Glutamatergic neuron (in vitro differentiated cells): ENCODE measurements at places on chromosomes 11 and 22.

GRCh38 chr11:32262367-32262766 is 171.5 kb downstream of the RCN1 start:
- DNase-seq: no peak

DNA sequence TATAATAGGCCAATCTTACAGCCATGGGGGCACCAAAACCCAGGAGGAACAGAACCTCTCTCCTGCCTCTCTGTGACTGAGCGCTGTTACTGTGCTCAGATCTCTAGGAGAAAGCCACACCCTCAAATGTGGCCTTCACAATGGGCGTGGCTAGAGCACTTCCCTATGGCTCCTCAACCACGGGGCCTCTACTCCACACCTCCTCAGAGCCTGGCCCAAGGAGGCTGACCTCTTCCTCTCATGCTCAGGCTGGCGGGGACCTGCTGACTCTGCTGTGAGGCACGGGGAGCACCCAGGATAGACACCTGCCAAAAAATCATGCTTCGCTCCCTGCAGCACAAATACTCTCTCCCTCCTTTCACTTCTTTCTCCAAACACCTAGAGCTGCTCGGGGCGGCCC is 41.0 kb downstream of the C11orf58 start:
- no peak for DNase-seq

DNA sequence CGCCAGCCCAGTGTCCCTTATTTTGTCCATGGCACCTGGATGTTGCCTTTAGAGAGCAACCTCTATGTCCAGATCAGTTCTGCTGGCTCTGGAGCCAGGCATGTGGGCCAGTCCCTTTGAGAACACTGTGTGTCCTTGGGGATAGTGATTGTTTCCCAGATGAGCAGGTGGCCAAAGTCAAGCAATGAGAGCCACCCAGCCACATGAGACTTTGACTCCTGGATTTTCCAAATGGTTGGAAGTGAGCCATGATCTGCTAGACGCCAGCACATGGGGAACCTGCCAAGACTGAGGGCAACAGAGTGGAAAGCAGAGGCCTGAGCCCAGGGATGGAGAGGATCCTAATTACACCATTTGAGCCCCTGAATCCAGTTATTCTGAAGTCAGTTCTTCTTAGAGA is 479.8 kb downstream of the OPCML start:
- no peak for DNase-seq

- DNase-seq: no peak
Measured at GRCh38 chr11:85845124-85845631, 10.0 kb upstream of the CCDC83 start.

- DNase-seq: peak; percentile 51
Measured at GRCh38 chr11:117179048-117179999, 781 bp downstream of the SIDT2 start.

DNA sequence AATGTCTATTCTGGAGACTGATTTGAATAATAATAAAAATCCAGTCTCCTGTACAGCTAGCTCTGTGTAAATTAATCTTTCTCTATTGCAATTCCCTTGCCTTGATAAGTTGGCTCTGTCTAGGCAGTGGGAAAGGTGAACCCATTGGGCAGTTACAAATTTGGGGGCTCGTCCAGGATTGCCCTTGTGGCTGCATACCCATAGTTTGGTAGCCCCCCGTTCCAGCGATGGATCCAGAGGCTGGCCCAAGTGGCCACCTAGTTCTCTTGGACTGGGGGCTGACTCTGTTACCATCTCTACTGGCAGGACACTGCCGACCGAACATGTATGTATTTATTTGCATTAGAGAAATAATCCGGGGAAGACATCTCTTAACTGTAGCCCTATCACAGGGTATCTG is 326.2 kb upstream of the PDGFD start:
- peak; percentile 16 for DNase-seq

DNA sequence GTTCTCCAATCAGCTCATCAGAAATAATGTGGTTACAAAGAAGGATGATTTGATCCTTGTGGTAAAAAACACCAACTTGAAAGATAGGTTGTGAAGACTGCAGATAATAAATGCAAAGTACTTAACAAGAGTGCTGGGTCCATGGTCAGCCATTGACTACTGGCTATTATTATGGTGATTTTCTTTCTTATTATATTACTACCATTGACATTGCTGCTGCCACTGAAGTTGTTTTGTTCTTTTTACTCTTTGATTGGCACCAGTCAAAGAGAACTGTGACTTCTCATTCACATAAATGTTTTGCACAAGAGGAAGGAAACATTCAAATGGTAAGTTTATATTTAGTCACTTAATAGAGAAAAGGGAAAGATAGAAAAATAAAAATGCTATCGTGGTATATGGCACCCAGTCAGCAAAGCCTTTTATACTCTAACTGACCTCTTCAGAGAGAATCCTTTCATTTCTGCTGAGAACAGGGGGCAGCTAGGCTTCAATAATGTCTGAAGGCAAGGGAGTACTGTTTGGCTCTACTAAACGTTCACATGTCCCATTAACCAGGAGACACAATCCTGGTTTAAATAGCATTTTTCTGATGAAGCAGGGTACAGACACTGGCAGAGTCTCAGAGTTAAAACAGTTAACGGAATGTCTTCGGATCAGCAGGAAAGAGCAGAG is 64.8 kb downstream of the LRRC4C start:
- DNase-seq: no peak

DNA sequence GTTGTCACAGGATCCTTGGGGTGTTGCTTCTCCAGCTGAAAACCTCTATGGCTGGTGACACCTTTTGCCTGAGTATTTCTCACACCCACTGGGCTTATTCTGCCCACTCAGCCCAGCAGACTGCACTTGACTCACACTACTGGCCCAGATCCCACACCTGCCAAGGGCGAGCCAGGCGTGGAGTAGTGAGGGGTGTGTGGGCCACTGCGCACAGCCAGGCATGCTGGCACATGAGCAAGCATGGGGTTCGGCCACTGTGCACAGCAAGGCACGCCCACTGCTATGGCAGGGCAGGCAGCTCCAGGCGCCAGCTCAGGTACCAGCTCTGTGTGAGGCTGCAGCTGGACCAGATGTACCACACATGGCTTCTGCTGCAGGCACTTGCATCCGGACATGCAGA is 116.5 kb upstream of the MTNR1B start:
- DNase-seq: no peak

GRCh38 chr11:12392672-12393071 is 15.3 kb downstream of the PARVA start:
- no peak for DNase-seq

GRCh38 chr22:38309614-38310517 is 7.4 kb downstream of the CSNK1E start:
- no peak for DNase-seq

GRCh38 chr11:93822359-93822758 is 28.1 kb downstream of the VSTM5 start:
- no peak for DNase-seq

DNA sequence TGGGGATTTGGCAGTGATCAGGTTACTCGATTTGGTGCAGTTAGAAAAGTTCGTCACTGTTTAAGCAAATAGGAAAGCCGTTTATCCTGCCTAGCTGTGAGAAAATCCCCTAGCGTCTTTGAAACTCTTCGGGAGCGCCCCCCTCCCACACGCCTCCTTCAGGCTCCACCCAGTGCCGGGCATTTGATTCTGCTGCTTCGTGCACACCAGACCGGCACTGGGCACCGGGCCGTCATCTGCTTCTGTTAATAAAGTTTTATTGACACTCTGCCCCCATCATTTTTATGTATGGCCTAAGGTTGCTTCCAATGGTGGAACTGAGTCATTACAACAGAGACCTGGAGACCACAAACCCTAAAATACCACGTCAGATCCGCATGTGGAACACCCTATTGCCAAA is 50.9 kb downstream of the IGF2 start:
- DNase-seq: no peak

DNA sequence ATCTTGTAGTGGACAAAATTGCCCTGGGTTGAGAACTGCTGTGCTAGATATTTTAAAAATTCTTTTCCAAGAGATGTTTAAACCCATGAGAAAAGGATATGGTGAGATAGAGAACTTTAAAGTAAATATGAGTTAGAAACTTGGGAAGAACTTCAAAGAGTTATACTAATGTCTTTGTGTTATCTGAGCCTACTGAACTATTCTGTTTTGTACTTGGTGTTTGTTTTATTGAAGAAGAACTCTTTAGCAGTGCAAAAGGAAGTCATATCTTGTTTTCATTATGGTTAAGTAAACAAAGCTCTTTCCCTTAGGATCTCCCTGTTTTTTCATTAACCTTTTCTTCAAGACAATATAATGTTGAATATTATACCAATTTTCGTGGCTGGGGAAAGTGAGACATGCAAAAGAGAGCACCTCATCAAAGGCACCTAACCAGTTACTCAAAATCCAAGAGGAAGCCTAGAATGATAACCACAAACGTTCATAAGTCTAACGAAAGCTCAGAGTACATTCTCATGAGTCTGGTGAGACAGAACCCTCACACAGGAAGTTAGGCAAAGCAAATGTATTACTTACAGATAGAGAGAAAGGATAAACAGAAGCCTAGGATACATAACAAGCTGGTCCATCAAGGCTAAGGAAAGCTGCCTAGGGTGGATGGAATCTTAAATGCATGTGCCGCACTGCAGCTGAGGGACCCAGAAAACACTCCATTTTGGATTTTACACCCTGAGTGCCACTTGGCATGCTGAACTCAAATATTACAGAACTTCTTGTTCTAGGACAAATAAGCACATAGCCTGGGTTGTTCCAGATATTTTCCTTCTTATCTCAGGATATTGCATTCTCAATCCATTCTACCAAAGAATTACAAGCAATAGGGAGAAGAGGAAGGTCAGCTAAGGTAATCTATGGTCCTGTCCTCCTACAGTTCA is 112.5 kb upstream of the ANO3 start:
- no peak for DNase-seq

- no peak for DNase-seq
Measured at GRCh38 chr11:104003491-104003890, 32.9 kb upstream of the DDI1 start.

- DNase-seq: peak; percentile 18
Measured at GRCh38 chr11:22466809-22467208, 128.6 kb downstream of the SLC17A6 start.

DNA sequence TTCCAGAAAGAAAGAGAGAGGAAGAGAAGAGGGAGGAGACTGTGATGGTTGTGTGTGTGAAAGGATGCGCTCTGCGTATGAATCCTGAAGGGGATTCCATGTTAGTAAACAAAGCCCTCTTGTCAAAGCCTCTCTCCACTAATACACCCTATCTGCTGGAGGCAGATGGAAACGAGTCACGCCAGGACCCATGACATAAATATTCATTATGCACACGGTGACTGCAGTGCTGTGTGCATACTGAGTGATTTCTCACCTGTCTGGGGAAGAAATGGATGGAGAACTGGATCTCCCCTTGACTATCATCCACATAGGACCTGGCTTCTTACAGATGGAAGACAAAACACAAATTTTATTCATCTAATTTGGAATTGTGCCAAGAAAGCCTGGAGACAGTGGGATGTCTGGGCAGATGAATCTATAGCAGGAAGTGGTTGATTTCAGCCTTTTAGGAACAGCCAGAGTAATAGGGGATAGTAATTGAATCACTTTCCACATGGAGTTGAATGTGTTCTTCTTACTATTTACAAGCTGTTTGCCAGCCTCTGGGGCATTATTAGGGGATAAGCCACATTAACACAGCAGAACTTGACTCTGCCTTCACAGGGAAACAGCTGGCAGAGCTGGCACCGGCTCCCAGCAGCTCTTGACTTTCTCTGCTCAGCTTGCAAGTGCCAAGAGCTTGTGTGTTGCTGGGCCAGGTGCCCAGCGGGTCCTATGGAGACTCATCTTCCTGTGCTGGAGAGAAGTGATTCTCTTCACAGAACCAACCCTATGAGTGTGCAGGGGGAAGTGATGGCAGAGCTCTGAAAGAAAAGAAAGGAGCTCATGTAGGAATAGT is 9.0 kb downstream of the MTNR1B start:
- DNase-seq: no peak

- no peak for DNase-seq
Measured at GRCh38 chr11:47659276-47659675, 16.9 kb upstream of the MTCH2 start.

DNA sequence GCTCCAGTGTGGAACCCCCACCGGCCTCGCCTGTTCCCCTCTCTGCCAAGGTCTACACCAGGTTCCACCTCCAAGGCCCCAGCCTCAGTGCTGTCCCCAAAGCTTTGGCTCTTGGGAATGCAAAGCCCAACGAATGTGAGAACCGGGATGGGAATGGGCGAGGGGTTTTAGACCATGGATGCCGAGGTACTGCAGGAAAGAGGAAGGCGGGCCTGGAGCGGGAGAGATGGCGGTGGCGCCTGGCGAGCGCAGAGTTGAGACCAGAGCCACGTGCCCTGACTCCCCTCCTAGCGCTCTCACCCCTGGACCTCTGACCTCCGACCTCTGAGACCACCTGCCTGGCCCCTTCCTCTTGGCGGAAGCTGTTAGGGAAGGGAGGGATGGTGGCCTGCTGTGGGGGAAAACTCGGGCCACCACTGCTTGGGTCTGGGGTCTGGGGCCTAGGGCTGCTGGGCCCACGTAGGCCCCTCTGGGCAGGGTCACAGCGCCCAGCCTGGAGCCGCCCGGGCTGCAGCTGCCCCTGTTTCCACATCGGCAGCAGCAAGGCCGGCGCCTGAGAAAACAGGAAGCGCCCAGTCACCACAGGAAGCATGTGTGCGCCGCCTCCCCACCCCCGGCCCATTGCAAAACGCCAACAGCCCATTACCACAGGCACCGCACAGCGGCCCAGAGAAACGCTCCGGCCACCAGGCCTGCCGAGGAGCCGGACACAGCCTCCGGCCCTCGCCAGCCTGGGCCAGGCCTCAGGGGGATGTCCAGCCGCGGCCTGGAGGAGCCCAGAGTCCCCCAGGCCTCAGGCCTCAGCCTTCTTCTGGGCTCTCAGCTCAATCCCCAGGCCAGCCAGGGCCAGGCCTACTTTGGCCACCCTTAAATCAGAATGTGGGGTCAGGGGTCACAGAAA is 13.8 kb upstream of the SLC39A13 start:
- no peak for DNase-seq

DNA sequence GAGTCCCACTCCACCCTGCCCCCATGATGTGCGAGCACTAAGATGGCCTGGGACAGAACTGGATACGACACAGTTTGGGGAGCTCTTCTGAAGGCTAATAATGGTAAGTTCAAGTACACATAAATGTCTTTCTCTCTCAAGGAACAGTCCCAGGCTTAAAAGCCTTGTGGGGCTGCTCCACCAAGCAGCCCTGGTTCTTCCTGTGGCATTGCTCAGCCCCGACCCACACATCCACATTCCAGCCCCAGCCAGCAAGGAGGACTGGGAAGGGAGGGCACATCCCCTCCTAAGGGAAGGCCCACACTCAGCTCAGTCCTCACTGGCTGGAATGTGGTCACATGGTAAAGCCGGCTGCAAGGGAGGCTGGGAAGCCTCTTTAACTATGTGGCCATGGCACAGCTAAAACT is 13.3 kb upstream of the MB start:
- DNase-seq: no peak
